ENCODE measurements at places on chromosomes 2 and 18.
A peak's percentile ranks its signal among the peaks of the same experiment; 100 is the strongest.

DNA sequence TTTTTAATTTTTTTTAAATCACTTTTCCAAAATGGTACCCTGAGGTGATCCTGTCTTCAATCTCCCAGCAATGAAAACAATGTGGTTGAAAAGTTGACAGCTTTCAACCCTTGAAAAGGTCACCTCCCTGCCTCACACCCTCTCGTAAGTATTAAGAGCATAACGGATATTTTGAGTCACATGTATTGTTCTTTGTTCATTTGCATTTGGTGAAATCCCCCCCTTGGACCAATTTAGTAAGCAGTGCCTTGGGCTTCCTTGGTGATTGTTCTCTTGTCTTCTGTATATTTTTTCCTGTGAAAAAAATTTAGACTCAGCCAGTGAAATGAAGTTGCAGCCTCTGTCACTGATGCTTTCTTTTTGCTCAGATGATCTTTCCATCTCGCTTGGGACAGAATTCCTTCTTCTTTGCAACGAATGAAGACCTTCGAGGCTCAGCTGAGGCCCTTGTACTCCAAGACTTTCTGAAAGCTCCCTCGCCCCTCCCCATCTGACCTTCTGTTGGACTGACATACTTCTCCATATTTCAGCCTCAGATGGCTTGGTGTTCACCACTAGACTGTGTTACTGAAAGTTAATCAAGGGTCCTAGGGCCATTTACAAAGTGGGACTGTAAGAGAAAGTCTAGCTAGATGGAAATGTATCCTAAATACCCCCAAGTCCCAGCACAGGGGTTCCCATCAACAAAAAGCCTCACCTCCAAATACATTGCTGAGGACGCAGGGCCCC is 158.4 kb downstream of the BCL2 start:
- DNase-seq: peak; percentile 21

GRCh38 chr18:13374096-13374467 is 155.5 kb downstream of the LDLRAD4 start:
- DNase-seq: no peak

DNA sequence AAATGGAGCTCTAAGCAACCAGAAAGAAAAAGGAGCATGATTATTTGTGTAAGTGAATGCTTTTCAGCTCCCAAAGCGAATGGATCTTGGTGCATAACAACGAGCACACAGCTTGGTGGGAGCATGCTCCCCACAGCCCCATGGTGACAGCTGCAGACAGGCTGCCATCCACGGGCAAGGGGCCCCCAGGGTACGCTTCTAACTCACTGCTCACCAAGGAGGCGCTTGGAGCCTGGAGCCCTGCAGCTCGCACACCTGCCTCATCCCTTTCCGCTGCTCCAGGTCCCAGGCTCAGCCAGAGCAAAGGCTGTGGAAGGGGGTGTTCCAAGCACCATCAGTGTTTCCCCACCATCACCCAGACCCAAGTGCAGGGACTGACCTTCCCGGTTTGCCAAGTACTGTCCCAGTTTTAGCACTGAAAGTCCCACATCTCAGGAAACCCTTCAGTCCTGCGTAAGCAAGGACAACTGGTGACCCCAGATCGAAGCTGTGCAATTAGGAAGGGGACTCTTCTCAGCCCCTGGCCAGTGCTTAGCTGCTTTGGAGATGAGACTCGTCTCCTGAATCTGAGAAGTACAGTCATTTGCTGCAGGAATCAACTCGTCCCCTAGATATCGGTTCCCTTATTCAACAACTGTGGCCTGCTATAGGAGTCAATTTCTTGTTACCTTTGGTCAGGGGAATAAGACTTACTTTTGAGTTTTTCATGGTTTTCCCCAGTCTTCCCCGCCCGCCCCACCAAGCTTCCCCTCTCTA is 50.0 kb upstream of the ATG16L1 start:
- DNase-seq: no peak

DNA sequence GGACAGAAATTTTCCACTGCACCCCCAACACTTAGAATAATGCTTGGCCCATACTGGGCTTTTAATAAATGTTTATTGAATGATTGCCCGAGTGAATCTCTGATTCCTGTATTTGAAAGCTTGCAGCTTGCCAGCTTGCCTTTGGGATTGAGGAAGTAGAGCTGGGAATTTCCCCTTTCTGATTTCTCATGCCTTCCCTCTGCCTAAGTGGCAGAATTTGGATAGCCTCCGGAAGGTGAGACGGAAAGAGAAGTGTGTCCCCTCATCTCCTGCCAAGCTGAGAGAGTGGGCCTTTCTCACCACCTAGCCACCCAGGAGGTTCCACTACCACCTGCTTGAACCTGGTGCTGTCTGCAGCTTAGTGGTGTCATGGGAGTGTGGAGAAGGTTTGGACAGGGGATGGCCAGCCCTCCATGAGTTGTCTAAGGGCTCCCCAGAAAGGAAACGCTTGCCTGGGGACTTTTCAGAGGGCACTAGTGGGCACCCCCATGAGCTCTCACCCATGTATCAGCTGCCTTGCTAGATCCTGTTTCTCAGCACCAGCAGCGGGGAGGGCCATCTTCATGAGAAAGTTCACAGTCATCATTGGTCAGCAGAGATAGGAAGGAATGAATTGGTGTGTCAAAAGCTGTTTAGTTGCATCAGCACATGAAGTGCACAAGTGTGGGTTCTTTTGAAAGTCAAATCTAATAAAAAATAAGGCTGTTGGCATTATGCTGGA is 8.6 kb upstream of the NCOA1 start:
- DNase-seq: no peak

- DNase-seq: no peak
Measured at GRCh38 chr2:239517686-239518085, 116.9 kb upstream of the HDAC4 start.

GRCh38 chr18:76371301-76372203 is 123.5 kb downstream of the ZNF516 start:
- no peak for DNase-seq

- DNase-seq: no peak
Measured at GRCh38 chr2:199814817-199815211, 36.2 kb downstream of the FTCDNL1 start.

DNA sequence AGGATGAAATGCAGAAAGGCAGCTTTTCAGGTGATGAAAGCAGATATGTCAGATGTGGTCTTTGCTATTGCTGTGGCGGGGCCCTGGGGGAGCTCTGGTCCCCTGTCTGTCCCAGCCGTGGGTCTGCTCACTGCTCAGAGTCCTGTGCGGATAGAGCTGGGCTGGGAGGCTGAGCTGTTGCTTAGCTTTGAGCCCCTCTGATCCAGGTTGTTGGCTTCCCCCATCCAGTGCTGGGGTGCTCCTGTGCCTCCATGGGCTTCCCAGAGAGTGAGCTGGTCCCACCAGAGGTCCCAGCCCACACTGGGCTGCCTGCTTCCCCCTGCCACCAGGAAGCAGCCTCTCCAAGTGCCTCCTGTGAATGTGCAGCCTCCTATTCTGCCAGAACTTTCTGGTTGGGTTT is 55.4 kb downstream of the SH3RF3 start:
- DNase-seq: no peak

DNA sequence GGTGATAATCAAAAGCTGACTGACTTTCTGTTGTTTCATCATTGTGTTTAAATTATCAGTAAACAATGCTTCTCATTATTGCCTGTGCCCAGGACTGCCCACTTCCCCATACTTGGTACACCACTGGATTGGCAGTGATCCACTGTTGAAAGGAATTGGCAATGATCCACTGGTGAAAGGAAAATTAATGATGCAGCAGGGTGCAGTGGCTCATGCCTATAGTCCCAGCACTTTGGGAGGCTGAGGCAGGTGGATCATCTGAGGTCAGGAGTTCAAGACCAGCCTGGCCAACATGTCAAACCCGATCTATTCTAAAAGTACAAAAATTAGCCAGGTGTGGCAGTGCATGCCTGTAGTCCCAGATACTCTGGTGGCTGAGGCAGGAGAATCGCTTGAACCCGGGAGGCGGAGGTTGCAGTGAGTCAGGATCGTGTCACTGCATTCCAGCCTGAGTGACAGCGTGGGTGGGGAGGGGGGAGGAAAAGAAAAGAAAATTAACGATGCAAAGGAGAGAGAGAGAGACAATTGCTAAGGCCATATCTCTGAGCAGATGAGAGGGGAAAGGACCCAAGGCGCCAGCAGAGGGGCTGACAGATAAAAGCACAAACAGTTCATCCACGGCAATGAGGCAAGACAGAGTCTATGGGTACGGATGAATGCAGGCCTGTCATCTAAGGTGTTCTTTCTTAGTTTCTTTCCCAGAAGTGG is 10.2 kb upstream of the GTF2A1L start:
- DNase-seq: peak; percentile 43

DNA sequence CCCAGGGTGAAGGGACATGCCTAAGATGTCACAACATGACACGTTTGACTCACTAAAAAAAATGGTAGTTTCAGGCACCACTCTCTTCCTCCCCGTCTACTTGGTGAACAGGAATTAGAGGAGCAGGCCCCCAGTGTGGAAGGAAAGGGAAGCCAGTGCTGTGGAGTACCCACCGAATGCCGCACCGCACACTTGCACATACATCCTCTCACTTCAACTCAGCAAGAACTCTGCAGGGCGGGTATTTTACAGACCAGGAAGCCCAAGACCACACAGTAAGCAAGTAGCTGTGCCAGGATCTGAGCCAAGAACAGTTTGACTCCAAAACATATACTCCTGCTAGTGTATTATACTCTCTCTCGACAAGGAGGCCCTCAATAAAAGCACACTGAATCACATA is 69.8 kb downstream of the BCL2 start:
- DNase-seq: no peak

Measured in fibroblast of pulmonary artery (primary cell).